CD4-positive, alpha-beta T cell treated with Interleukin-4 for 1 hour (primary cell): ENCODE measurements at places on chromosomes 2 and 18.

GRCh38 chr2:101672047-101672446 lies 25.5 kb upstream of the MAP4K4 start:
- DNase-seq, result no peak

- no peak for DNase-seq
Measured at GRCh38 chr2:231219289-231219688, 20.9 kb downstream of the ARMC9 start.

- peak; percentile 57 for DNase-seq
Measured at GRCh38 chr2:27049422-27050280, 1.8 kb upstream of the AGBL5 start.

- DNase-seq, result no peak
Measured at GRCh38 chr2:159165048-159165447, 121.5 kb downstream of the WDSUB1 start.

- DNase-seq, result peak; percentile 25
Measured at GRCh38 chr18:62717169-62717924, 2.0 kb downstream of the PHLPP1 start.

DNA sequence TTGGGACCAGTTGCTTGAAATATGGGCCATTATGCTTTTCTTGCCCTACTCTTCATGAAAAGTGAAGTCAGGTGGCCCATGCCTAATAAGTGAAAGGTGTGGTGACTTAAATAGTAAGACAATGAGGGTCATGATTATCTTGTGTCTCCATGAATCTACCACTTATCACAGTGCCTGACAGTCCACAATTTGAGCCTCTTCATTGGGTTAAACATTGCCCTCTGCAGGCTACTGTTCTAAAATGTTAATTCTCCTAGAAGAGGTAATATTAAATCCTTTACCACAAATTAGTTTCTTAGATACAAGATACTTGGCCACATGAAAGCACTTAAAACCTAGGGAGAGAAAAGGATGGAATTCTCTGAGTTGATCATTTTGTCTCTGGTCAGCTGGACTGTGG lies 4.0 kb downstream of the EGR4 start:
- DNase-seq, result no peak

- no peak for DNase-seq
Measured at GRCh38 chr2:171669121-171669520, 18.1 kb upstream of the DYNC1I2 start.

GRCh38 chr2:13114391-13114790 lies 397.7 kb downstream of the TRIB2 start:
- DNase-seq, result no peak

DNA sequence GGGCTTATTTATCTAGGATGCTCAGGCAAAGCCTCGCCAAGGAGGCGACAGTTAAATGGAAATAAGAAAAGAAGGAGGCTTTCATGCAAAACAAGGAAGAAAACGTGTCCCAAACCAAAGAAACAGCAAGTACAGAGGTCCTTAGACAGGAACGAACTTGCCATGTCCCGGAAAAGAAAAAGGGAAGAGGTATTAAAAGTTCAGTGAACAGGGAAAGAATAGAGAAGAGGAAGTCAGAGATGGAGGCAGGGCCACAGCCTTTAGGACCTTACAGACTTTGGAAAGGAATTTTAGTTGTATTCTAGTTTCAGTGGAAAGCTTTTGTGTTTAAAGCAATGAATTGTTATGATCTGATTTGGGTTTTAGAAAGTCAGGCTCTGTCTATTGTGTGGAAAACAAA lies 22.1 kb downstream of the IKZF2 start:
- no peak for DNase-seq

DNA sequence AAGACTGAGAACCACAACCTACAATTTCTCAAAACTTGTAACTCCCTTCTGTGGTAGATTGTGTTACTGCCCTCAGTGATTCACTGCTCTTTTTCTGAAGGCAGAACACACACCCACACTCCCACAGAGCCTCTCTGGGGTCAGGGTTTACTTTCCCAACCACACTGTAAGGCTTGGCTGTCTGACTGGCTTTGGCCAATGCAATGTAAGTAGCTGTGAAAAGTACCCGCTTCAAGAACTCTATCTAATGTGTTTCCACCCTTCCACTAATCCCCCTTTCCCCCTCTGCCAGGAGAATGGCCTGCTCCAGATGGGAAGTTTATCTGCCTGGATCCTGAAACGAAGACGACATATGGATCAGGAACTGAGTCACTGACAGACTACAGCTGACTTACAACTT lies 222.7 kb downstream of the CDH2 start:
- DNase-seq, result no peak

- DNase-seq, result no peak
Measured at GRCh38 chr2:85951351-85952067, 62.7 kb upstream of the ST3GAL5 start.

- no peak for DNase-seq
Measured at GRCh38 chr18:35941299-35941698, 31.2 kb upstream of the RMP24 start.

- DNase-seq, result no peak
Measured at GRCh38 chr2:186459009-186459408, 27.1 kb upstream of the ZC3H15 start.

- DNase-seq, result peak; percentile 41
Measured at GRCh38 chr2:96470636-96471035, 34.5 kb downstream of the NEURL3 start.

DNA sequence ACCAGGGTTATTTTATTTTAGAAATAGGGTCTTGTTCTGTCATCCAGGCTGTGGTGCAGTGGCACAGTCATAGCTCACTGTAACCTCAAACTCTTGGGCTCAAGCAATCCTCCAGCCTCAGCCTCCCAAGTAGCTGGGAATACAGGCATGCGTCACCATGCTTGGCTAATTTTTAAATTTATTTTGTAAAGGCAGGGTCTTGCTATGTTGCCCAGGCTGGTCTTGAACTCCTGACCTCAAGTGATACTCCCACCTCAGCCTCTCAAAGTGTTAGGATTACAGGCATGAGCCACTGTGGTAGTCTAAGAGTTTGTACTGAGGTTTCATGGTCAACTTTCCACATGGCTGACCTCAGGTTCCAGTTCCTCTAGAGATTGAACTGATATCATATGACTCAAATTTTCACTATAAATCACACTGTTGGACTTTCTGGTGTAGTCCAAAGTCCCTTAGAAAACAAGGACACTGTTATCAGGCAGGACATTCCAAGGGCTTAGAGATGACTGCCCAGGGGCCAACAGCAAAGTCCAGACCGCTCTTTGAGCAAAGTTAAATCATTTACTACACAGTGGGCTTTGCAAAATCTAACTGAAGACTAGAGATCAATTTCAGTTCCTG lies 82.0 kb upstream of the MEX3C start:
- DNase-seq, result no peak

- peak; percentile 19 for DNase-seq
Measured at GRCh38 chr2:156580501-156580900, 144.3 kb downstream of the GPD2 start.

GRCh38 chr2:30601375-30601774 lies 154.3 kb downstream of the LCLAT1 start:
- no peak for DNase-seq

GRCh38 chr18:46343931-46344372 lies 239.8 kb downstream of the HAUS1 start:
- DNase-seq, result peak; percentile 62

DNA sequence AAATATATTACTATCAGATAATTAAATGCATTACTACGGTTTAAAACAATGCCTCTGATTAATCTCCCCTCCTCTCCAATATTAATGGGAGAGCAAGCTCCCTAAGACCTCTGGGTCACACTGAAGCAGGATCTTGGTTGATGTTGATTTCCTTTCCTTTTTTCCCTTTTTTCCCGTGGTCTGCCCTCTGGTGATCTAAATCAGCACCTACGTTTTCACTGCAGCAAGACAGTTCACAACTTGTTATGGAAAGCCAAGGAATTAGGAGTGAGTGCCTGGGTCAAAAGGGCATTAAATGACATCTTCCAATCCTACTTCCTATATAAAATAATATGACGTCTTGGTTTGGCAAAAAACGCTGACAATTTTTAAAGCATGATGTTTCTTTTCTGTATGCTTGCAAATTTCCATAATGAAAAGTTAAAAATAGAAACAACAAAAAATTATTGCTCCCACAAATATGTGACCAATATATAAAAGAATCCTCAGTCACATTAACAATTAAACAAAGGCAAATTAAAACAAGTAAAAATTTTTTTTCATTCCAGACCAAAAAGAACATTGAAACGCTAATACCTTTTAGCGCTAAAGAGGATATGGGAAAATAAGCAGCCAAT lies 7.9 kb upstream of the CFAP36 start:
- no peak for DNase-seq

- no peak for DNase-seq
Measured at GRCh38 chr2:9053534-9053931, 50.0 kb upstream of the MBOAT2 start.

DNA sequence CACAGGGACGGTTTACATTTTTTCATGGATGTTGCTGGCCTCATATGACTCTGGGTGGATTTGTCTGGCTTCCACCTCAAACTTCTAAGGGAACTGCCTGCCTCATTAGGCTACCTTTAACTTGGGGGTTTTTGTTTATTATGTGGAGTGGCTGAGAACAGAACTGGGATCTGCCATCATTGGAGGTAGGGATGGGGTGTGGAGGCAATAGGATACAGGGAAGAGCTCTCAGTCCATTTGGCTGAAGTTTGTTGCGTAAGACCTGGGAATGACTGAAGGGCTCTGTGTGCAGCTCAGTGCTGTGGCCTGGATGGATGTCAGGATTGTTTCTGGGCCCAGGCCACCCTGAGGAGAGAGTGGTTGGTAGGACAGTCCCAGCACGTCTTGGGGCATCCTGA lies 31.2 kb downstream of the ASB1 start:
- DNase-seq, result no peak

DNA sequence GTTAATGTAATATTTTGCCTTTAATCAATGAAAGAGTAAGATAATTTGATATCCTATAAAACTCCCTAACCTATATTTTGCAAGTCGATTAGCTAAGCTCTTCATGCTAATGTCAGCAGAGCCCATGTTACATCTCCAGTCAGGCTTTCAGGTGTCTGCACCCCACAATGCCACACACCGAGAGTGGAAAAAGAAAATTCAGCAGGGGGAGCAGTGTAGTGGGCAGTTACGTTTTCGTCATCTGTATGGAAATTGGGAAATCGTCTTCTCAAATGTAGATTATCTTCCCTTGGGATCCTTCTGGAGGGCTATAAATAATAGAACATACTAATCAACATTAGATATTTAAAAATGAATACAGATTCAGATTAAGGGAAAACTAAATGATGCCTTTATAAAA lies 66.3 kb downstream of the BCL11A start:
- DNase-seq, result no peak

GRCh38 chr2:196891136-196891535 lies 35.4 kb downstream of the PGAP1 start:
- no peak for DNase-seq

DNA sequence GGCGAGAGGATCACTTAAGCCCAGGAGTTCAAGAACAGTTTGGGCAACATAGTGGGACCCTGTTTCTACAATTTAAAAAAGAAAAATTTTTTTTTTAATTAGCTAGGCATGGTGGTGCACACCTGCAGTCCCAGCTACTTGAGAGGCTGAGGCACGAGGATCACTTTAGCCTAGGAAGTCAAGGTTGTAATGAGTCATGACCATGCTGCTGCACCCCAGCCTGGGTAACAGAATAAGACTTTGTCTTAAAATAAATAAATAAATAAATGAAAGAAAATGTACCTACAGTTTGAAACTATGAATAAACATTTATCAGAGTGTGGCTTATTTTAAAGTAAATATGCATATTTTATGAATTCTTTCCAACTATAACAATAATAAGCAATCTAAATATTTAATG lies 16.7 kb downstream of the PDE1A start:
- no peak for DNase-seq

- no peak for DNase-seq
Measured at GRCh38 chr2:207066791-207067460, 98.8 kb downstream of the KLF7 start.

GRCh38 chr2:237979331-237979730 lies 12.5 kb downstream of the UBE2F start:
- no peak for DNase-seq

GRCh38 chr18:22175346-22175745 lies 6.0 kb downstream of the GATA6 start:
- no peak for DNase-seq

GRCh38 chr2:68237404-68237803 lies 14.9 kb downstream of the PPP3R1 start:
- no peak for DNase-seq

DNA sequence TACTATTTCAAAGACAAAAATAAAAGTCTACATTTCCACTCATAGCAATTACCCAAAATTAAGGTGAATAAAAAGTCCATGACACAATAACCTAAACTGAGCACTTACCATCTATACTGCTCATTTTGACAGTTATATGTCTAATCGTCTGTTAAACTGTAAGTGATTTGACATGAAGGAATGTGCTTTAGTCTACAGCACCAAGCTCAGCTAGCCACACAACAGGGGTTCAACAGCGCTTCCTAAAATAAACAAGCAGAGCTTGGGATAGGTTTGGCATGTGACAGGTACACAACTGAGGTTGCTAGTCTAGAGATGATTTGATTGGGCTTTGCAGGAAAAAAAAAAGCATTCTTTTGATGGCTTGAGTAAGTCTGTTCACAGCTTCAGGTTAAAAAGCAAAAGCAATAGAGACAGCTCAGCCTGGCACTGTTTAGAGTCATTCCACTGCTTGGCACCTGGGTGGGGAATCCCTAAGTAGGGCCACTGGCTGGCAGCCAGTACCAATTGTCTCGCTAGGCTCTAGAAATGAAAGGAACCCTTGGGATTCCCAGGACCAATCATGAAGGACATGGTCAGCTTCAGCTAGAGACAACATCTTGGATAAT lies 78.6 kb downstream of the BARD1 start:
- no peak for DNase-seq

DNA sequence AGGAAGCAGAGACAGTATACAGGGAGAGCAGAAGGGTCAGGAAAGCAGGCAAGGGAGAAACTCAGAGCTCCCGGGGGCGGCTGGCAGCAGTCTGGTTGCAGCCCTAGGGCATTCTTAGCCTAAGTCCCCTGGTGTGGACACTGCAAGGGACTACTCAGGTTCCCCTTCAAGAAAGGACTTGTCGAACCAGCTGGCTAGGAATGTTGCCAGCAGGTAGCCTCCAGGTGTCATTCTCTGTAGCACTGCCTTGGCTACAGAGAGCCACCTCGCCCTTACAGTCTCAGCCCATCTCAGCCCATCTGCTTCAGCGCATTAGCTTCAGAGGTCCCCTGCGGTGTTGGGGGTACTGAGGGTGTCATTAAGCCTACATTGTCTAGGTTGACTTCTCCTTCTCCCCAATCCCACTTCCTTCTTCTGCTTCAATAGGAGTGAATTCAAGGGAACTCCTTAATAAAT lies 11.3 kb upstream of the TMSB10 start:
- no peak for DNase-seq

- DNase-seq, result peak; percentile 32
Measured at GRCh38 chr18:38576916-38577315, 1011.3 kb upstream of the CELF4 start.

- no peak for DNase-seq
Measured at GRCh38 chr2:137383391-137383790, 580.9 kb upstream of the HNMT start.

DNA sequence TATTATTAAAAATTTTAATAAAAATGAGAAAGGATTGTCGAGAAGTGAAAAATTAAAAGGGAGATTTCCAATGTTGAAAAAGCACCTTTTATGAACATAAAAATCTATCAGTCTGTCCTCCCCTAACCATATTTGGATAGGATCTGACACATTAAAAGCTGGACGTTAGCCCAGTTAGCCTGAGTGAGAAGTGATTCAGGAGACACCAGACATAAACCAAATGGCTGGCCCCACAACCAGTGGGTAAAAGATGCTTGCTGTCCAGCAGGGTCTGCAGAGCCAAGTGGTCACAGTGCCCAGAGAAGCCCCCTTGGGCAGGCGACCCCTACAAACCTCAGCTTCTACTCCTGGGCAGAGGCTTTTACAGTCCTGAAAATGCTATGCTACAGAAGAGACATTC lies 253.8 kb upstream of the LYPD1 start:
- DNase-seq, result no peak

GRCh38 chr2:70247364-70248180 lies 856 bp downstream of the TIA1 start:
- DNase-seq, result no peak
